ENCODE measurements at places on chromosomes 5 and 9.

DNA sequence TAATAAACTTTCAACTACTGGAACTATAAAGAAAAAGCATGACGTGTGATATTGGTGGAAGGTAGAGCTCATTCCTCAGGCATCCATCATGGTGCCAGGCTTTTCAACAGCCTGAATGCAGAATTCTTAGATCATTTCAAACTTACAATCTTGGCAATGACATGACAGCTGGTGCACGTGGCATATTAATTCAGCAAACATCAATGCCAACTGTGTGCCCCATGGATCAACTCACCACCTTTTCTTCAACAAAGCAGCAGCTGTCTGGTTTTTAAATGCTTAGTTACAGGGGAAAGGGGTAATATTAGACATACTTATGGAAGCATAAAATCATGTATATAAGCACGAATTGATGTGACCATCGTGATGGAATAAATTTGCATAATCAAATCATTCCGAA, 56.0 kb upstream of the OR13F1 start:
- no peak overlapping the region for H3K4me3 ChIP-seq
- H3K36me3 ChIP-seq, result no peaks in the 10 kb centered on the region

DNA sequence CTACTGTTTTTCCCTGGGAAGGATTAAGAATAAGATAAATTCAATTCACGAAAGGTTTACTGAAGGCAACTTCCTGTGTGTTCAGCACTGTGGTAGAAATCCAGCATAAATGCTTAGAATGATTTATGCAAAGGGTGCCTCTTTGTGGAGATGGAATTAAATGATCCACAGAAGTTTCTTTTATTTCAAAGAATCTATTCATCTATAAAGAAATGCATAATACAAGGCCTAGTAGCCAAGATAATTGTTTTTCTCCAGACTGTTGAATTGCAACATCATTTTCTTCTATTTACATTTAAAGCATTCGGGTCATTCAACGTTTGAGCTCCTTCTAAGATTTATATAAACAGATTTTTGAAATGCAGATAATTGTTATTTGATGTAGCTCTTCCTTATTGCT, 138.8 kb upstream of the NFIL3 start:
- no peaks in the 10 kb centered on the region for H3K4me1 ChIP-seq
- no peak for DNase-seq
- no peaks in the 10 kb centered on the region for H3K36me3 ChIP-seq
- H3K27me3 ChIP-seq, result no peaks in the 10 kb centered on the region

DNA sequence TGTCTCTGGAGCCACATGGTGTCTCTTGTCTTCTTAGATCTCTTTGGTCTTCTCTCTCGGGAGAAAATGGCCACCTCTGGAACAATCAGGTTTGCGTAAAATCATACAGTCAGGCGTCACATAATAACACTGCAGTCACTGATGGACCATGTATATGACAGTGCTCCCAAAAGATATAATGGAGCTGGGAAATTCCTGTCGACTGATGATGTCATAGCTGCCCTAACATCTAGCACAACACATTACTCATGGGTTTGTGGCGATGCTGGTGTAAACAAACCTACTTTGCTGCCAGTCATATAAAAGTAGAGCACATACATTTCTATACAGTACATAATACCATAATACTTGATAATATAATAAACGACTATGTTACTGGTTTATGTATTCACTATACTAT, 30.1 kb upstream of the RAI14 start:
- no peaks in the 10 kb centered on the region for H3K4me1 ChIP-seq
- DNase-seq, result no peak
- H3K4me3 ChIP-seq, result no peak overlapping the region
- no peak overlapping the region for H3K27ac ChIP-seq

- H3K4me3 ChIP-seq, result no peak overlapping the region
- no peaks in the 10 kb centered on the region for H3K36me3 ChIP-seq
- no peaks in the 10 kb centered on the region for H3K4me1 ChIP-seq
- no peaks in the 10 kb centered on the region for H3K27me3 ChIP-seq
- no peak for DNase-seq
- no peak overlapping the region for H3K27ac ChIP-seq
Measured at GRCh38 chr5:146643776-146644175, 127.8 kb upstream of the GPR151 start.

GRCh38 chr5:177552839-177553455, 1.4 kb downstream of the FAM193B start:
- H3K4me1 ChIP-seq, result peaks cover 28% of the 10 kb centered on the region
- peak overlapping the region; percentile 59 for H3K4me3 ChIP-seq
- H3K36me3 ChIP-seq, result peaks cover 12% of the 10 kb centered on the region
- no peak for DNase-seq

- H3K4me3 ChIP-seq, result no peak overlapping the region
- H3K4me1 ChIP-seq, result no peaks in the 10 kb centered on the region
- no peaks in the 10 kb centered on the region for H3K36me3 ChIP-seq
- no peaks in the 10 kb centered on the region for H3K27me3 ChIP-seq
Measured at GRCh38 chr9:80839821-80840675, 849.3 kb downstream of the TLE1 start.

GRCh38 chr5:100872408-100873190, 30.5 kb downstream of the ST8SIA4 start:
- peaks cover 37% of the 10 kb centered on the region for H3K36me3 ChIP-seq
- H3K27me3 ChIP-seq, result no peaks in the 10 kb centered on the region
- no peak overlapping the region for H3K27ac ChIP-seq

DNA sequence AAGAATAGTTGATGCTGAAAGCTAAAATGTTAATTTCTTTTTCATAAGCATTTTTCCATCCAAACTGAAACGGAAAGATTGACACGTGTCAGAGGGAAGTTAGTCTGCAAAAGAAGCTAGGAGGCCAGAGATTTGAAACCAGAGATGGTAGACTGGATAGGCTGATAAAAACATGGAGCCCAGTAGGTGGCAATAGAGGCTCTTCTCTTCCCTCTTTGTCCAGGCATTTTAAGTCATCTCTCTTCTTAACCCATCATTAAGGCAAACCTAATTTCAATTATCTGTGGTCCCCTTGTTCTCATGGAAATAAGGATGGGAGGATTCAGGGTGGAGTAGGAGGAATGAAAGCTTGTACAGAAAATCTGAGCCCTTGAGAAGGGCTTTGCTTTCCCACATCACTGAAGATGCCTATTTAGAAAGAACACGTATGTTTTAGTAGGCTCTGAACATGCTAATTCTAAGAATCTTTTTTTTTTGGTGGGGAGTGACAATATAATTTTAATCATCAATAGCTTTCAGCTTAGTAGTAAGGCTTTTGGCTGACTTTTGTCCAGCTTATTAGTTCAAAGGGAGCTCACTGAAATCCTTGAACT, 66.6 kb downstream of the ZNF474 start:
- DNase-seq, result no peak
- H3K36me3 ChIP-seq, result no peaks in the 10 kb centered on the region
- H3K4me3 ChIP-seq, result no peak overlapping the region
- no peaks in the 10 kb centered on the region for H3K27me3 ChIP-seq
- H3K27ac ChIP-seq, result no peak overlapping the region

GRCh38 chr9:71384343-71384742, 262.9 kb upstream of the TRPM3 start:
- H3K36me3 ChIP-seq, result no peaks in the 10 kb centered on the region
- DNase-seq, result no peak
- H3K4me1 ChIP-seq, result no peaks in the 10 kb centered on the region
- H3K4me3 ChIP-seq, result no peak overlapping the region

DNA sequence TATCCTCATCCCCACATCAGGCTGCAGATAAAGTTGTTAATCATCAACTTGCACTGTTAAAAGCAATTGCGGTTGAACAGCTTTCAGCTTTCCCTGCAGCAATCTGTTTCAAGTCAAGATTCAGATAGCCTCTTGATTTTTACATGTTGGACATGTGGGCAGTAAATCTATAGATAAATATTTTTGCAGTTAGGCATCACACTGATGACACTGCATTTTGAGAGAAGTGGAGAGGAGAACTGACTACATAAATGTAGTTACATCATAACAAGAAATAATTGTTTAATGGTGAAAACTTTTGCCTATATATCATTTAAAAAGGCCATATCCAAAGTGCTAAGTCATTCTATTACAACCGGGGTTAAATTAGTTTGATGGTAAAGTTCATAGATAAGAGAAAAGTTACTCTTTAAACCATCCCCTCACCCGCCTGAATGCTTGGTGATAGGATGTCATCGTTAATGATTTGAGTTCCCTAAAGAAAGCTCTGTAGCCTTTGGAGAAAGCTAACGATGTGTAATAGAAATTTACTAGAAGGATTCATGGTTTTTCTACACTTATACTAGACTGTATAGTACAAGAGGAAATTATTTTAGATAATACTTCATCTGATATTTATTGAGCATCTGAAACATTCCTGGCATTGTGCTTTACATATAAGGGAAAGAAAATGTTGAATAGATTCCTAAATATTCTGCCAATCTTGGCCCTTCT, 30.8 kb upstream of the ALDH1A1 start:
- H3K4me1 ChIP-seq, result no peaks in the 10 kb centered on the region
- no peak overlapping the region for H3K27ac ChIP-seq
- H3K4me3 ChIP-seq, result no peak overlapping the region
- no peak for DNase-seq
